ENCODE measurements at places on chromosomes 2 and 18. TPM values are rescaled to one million over a fixed set of nuclear protein-coding genes. Genes with fewer than 3 reads are reported as not detected.

RAD51AP2 gene
- not detected for total RNA-seq

NEU2 gene
- total RNA-seq = not detected

DNA sequence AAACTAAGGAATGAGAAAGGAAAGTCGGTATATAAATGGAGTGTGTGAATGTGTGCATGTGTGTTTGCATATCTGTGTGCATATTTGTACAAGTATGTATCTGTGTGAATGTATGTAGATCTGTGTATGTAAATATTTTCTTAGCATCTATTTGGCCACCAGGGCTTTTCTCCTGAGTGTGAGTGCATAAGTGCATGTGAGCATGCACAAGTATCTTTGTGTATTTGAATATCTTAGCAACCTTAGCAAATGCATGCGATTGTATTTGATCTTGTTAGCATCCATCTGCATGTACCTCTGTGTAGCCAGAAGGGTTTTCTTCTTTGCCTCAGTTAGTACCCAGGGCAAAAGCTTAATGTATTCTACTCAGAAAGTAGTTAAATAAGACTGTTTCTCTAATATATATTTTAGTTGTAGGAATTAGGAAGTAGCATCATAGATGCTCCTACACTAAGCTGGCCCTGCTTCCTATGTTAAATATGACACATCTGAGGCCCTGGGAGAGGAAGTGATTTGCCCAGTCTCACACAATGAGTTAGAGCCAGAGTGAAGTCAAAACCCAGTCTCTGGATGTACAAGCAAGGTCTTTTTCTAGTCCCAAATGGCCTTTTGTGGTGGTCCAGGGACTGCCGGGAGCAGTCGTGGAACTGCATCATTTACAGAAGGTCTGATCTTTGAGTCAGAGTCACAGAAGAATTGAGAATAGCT is 9.2 kb downstream of the FKBP1B start:
- DNase-seq = no peak

DNA sequence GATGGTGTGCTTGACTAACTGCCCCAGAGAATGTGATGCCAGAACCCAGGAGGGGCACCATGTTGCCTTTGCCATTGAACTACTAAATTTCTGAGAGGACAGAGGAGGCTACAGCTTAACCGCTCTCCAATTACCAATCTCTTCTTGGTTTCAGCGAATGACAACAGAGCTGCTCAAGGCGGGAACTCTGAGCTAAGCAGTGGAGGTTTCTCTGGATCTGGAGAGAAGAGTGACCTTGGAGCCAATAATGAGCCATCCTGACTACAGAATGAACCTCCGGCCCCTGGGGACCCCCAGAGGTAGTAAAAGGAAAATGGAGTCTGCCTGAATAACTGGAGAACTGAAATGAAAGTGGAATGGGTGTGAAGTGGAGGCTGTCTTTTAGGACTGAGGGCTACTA is 53.2 kb downstream of the DIS3L2 start:
- no peak for DNase-seq

GRCh38 chr2:72148003-72148836 is 558 bp upstream of the CYP26B1 start:
- DNase-seq = no peak

- no peak for DNase-seq
Measured at GRCh38 chr18:21074336-21075323, 37.0 kb downstream of the ROCK1 start.

Measured in NCI-H460 (cell line).